ENCODE measurements at places on chromosomes 7 and 10. TPM values are rescaled to one million over a fixed set of nuclear protein-coding genes. Genes with fewer than 3 reads are reported as not detected.

FZD8 gene
- total RNA-seq = 3.6 TPM

VPS37D gene
- 2.3 TPM for total RNA-seq

WNT8B gene
- total RNA-seq = not detected

SPDYE9 gene
- total RNA-seq = not detected

CYP2C18 gene
- not detected for total RNA-seq

GCK gene
- 0.18 TPM for total RNA-seq

ATG9B gene
- 0.18 TPM for total RNA-seq

STX1A gene
- total RNA-seq = 10.0 TPM

CFAP58 gene
- total RNA-seq = 0.83 TPM

NANOS1 gene
- total RNA-seq = under 0.01 TPM

ANKRD61 gene
- total RNA-seq = under 0.01 TPM

ANKRD1 gene
- total RNA-seq = 10.8 TPM

VPS50 gene
- 26.7 TPM for total RNA-seq

SEMA4G gene
- total RNA-seq = 0.56 TPM

SYT15 gene
- 0.54 TPM for total RNA-seq

HOXA2 gene
- 1.6 TPM for total RNA-seq

MSMB gene
- total RNA-seq = not detected

ERCC6 gene
- 18.1 TPM for total RNA-seq

TCERG1L gene
- total RNA-seq = not detected

ADIRF gene
- total RNA-seq = 2.3 TPM

TRIM4 gene
- 15.3 TPM for total RNA-seq

IFIT1B gene
- total RNA-seq = not detected

PSD gene
- 2.0 TPM for total RNA-seq

CYP2E1 gene
- total RNA-seq = 0.36 TPM

SCRN1 gene
- 124 TPM for total RNA-seq

CPA2 gene
- total RNA-seq = not detected
